IMR-90 (cell line): ENCODE measurements at places on chromosomes 13 and 19. TPM values are rescaled to one million over a fixed set of nuclear protein-coding genes. Genes with fewer than 3 reads are reported as not detected.

DNA sequence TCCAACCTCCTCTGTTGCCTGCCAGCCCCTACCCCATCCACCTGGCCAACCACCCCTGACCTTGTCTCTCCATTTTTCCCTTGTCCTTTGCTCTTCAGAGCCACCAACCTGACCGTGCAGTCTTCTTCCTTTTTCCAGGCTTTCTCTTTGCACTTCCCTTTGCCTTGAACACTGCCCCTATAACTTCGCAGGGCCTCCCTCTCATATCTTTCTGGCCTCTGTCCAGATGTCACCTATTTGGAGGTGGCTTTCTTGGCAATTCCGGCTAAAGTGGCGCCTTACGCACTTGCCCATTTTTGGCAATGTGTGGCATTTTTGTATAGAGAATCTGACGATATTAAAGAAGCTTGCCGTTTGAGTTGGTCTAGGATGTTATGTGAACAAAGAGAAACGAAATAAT is 844 bp downstream of the ZNF543 start:
- peaks cover 11% of the 10 kb centered on the region for H3K4me1 ChIP-seq
- H3K27me3 ChIP-seq, result peaks cover 9% of the 10 kb centered on the region
- peak overlapping the region; percentile 78 for H3K4me3 ChIP-seq
- peaks cover 20% of the 10 kb centered on the region for H3K36me3 ChIP-seq

DNA sequence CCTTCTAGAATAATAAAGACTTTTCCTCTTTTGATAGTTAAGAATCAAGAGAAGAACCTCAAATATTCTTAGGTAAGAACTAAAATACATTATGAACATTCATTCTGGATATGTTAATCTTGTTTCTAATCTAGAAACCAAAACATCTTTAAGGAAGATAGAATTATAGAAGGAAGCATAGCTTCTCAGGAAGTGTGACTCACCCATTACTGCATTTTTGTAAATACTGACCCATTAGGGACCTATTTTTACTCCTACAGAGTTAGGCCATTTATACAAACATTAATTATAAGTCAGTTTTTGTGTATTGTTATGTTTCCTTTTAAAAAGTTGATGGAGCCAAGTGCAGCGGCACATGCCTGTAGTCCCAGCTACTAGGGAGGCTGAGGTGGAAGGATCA is 147.1 kb downstream of the NUFIP1 start:
- H3K4me3 ChIP-seq, result no peak overlapping the region
- H3K27me3 ChIP-seq, result no peaks in the 10 kb centered on the region
- no peak overlapping the region for H3K27ac ChIP-seq
- H3K4me1 ChIP-seq, result peaks cover 13% of the 10 kb centered on the region
- peak; percentile 81 for DNase-seq

DNA sequence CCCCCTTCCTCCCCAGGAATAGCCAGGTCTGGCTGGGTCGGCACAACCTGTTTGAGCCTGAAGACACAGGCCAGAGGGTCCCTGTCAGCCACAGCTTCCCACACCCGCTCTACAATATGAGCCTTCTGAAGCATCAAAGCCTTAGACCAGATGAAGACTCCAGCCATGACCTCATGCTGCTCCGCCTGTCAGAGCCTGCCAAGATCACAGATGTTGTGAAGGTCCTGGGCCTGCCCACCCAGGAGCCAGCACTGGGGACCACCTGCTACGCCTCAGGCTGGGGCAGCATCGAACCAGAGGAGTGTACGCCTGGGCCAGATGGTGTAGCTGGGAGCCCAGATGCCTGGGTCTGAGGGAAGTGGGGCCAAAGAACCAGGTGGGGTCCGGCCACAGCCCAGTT is 3.2 kb downstream of the KLK2 start:
- no peaks in the 10 kb centered on the region for H3K36me3 ChIP-seq
- peaks cover 2% of the 10 kb centered on the region for H3K27me3 ChIP-seq
- H3K4me3 ChIP-seq, result no peak overlapping the region
- H3K4me1 ChIP-seq, result no peaks in the 10 kb centered on the region
- no peak for DNase-seq

GRCh38 chr13:46146898-46147297 is 35.1 kb downstream of the LCP1 start:
- DNase-seq, result no peak
- no peak overlapping the region for H3K4me3 ChIP-seq
- H3K4me1 ChIP-seq, result no peaks in the 10 kb centered on the region
- H3K27me3 ChIP-seq, result no peaks in the 10 kb centered on the region; the same call in none of the 2 replicates
- H3K27ac ChIP-seq, result no peak overlapping the region

FPR2 gene
- polyA plus RNA-seq, result not detected in 2 replicates
